Muscle of arm (tissue), 14 donors: ENCODE measurements at places on chromosomes 13 and 19. TPM values are rescaled to one million over a fixed set of nuclear protein-coding genes. Genes with fewer than 3 reads are reported as not detected.

DNA sequence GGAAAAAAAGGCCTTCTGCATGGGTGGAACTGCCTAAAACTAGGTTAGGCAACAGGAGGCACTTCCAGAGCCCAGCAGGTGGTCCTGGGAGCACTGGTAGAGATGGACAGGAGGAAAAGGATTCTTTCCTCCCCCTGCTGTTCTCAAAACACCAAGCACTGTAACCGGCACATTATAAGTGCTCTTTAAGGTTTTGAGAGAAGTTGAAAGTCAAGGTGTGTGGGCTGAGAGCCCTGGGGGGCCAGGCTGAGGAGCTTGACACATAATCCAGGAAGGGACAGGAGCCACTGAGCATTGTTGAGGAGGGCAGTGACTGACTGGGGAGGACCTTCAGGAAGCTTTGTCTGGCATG, 32.3 kb downstream of the SPATA13 start:
- no peak for DNase-seq

DNA sequence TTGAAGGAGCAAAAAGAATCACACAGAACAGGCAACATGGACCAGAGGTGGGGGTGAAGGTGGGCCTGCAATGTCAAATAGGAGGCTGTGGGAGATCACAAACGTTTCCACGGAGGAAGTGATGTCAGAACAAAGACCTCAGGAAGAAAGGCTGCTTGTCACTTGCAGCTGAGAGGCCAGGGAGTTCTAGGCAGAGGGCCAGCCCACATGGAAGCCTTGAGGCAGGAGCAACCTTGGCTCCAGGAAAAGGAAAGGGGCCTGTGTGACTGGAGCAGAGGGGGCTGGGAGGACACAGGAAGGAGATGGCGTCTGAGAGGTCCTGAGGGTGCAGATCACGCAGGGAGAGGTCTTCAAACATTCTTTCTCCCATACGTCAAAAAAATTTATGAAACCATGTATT, 16.3 kb downstream of the ZNF160 start:
- DNase-seq = peak; percentile 31

- no peak for DNase-seq
Measured at GRCh38 chr19:27765397-27765796, 1447.6 kb downstream of the UQCRFS1 start.

DNA sequence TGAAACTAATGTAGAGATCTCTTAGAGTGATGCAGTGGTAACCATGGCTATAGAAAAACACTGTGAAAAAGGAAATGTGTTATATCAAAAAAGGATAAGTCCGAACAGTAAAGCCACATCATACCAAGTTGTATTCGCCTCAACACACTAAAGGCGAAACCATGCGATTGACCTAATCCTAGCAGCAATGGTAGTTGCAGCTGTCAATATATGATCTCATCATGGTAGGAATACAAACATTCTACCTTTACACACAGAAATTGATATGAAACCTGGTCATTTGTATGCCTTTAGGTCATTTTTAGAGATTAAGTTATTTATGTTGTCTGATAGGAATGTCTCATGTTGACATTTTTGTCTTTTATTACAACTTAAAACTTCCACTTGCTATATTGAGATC, 271.9 kb downstream of the SLITRK6 start:
- DNase-seq = no peak

DNA sequence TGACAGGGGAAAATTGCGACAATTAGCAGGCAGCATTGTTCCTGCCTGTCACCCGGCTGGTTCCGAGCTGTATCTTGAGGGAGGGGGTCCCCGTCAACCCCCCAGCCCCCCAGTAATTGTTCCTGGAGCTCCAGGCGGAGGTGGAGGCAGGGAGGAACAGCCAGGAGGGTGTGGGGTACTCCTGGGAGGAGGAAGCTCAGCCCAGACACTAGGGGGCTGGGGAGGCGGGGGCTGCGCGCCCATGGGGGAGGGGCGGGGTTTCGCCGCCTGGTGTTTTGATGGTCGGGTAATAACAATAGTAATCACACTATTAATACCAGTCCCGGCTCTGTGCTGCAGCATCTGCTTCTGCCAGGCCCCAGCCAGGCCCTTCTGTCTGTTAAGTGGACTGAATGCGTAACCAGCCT, 8.6 kb downstream of the NPAS1 start:
- DNase-seq = no peak

GRCh38 chr13:97119943-97120342, 102.2 kb upstream of the MBNL2 start:
- no peak for DNase-seq

The WDR87 gene
- 0.24 TPM for polyA plus RNA-seq

The KLK3 gene
- not detected for polyA plus RNA-seq

The ERICH6B gene
- polyA plus RNA-seq = 1.4 TPM
